ENCODE measurements at places on chromosomes 16 and 17. TPM values are rescaled to one million over a fixed set of nuclear protein-coding genes. Genes with fewer than 3 reads are reported as not detected.
A peak's percentile ranks its signal among the peaks of the same experiment; 100 is the strongest.

The ALOXE3 gene
- total RNA-seq, result 0.11 TPM

The VAT1L gene
- not detected for total RNA-seq

The CHAD gene
- total RNA-seq, result not detected

The CCL4 gene
- total RNA-seq, result 24.6 TPM

The KRTAP9-4 gene
- not detected for total RNA-seq

The KRTAP3-2 gene
- not detected for total RNA-seq

The CUEDC1 gene
- total RNA-seq, result not detected

DNA sequence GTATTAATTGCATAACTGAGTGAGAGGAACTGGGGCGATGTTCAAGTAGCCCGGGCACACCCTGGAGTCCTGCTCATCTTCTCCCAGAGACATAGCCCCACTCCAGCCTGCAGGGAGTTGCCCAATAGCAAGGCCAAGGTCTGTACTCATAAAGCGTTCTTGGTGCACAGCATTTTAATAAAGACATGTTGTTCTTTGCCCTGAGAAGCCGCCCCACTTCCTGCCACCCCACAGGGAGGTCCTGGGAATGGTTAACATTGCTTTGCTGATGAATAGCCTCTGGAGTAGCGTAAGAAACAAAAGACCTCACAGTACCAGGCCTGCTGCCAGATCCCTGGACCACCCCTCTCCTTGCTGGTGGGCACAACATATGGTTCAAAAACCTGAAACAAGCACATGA is 21.6 kb upstream of the CDH1 start:
- no peak for DNase-seq

DNA sequence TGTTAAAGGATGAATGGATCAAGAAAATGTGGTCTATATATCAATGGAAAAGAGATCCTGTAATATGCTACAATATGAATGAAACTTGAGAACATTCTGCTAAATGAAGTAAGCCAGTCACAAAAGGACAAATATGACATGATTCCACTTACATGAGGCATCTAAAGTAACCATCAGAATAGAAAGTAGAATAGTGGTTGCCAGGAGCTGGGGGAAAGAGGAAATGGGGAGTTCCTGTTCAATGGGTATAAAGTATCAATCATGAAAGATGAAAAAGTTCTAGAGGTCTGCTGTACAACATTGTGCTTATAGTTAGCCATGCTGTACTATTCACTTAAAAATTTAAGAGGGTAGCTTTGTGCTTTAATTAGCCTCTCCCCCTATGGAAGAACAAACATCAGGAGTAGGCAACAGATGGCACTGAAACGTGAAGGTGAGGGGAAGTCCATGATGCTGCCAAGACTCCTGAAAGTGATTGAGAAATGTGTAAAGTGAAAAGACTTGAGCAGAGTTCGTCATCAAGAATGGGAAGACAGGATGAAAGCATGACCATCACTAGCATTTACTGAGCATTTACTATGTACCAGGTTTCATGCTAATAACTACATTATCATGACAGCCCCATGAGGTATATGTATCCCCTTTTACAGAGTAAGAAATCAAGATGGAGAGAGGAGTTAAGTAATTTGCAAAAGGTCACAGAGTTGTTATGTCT is 167.2 kb downstream of the CYB561 start:
- no peak for DNase-seq

- DNase-seq, result no peak
Observed at GRCh38 chr16:22787466-22788192, 26.3 kb upstream of the HS3ST2 start.

DNA sequence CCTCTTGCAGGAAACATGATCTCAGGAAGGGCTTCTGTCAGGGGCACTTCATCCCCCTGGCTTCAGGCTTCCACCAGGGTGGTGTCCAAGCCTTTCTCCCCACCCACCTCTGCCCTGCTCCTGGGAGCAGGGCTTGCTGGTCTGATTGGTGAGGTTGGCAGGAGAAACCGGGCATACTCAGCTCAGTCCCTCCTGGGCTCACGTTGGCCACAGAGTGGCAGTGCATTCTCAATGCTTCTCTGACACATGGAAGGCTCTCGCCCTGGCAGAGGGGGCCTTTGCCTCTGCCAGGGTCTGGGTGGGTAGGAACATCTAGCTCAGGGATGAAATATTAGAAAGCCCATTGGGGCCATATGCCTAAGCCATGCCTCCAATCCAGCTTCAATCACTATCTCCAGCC is 142.8 kb downstream of the AXIN2 start:
- DNase-seq, result peak; percentile 11

DNA sequence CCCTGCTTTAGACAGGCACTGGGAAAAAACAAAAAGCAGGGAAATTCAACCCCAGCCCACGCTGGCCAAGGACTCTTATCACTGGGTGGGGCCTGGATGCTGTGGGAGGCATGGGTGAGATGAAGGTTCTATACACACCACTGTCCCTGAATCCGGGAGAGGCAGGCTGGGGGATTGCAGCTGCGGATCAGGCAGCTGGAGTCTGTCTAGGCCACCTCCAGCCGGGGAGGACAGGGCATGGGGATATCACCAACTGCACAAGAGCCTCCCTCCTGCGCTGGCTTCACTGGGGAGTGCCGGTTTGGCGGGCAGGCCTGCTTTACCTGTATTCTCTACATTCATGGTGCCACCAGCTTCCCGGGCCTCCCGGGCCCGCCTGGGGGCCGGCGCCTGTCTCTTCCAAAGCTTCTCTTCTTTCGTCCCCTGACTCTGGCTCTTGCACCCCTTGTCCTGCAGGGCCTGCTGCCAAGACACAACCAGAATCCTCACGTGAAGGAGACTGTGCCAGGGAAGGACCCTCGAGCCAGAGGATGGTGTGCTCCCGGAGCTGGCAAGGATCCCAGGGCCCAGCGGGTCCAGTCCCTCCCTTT is 13.9 kb downstream of the KIFC3 start:
- DNase-seq, result no peak

DNA sequence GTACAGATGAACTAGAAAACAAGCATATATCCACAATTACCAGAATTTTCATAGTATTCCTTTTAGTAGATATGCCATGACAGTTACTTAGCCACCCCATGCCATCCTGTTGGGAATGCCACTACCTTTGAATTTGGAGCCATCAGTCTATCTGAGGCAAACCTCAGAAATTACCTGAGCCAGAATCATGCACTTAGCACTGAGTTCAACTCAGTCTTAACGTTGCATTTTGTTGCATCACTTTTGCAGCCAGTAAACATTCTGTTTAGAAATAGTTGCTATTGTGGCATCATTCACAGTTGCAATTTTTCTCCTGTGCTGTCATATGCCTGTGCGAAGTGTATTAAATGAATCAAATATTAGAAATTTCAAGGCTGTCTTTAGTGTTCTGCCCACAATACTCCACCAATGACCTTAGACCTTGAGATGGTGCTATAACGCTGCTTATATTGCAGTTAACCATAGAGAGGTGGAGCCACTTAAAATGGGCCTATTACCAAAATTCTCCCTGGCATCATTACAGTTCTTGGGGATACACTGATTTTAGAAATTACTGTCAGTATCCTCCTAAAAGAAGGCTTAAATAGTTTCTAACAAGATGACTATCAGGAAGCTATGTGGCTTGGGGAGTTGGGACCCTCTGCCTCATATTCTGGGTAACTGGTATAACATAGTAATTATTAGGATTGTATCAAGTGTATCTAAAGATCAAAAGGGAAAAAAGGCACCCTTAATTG is 11.1 kb downstream of the PTRH2 start:
- DNase-seq, result no peak

DNA sequence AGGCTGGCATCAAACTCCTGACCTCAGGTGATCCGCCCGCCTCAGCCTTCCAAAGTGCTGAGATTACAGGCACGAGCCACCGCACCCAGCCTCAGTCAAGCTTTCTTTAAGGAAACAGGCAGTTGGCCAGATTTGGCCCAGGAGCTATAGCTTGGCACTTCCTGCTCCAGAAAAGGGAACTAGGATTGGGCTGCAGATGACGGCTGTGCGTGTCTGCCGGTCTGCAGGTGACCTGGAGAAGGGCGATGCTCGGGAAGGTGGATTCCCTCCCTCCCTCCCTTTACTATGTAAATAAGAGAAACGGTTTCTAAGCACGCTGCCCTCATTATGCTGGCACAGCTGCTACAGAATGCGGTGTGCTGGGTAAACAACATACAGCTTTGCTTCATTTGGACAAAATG is 215.9 kb downstream of the RPTOR start:
- DNase-seq, result no peak

DNA sequence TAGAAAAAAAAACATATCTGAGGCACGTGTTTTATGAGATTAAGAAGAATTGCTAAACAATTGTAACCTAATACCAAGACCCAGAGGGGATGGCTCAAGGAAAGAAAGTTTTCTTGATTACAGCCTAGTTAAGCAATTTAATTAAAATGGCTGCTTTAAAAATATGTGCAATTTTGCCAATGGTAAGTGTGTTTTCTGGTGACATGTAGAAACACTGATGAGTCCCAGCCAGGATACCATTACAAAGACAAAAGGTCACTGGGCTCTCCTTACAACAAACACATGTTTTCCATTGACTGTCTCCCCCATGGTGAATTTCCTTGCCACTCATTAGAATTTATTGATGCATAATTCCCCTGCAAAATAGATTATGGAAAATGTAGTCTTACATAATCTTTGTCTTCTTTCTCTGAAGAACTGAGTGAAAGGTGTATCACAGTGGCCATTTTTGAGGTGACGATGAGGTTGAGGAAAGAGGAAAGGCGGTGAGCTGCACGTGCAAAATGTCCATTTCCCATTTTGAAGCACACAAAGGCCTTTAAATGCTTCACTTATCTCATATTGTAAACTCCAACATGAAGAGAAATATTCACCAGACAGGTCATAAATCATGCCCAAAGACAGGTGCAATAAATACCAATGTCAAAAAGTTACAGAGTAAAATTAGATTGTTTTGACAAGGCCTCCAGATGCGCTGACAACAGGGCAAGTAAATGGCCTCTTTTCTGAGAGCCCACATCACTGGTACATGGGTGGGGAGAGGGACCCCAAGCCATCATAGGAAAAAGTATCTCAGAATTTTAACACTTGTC is 696.9 kb downstream of the KCNJ2 start:
- no peak for DNase-seq

DNA sequence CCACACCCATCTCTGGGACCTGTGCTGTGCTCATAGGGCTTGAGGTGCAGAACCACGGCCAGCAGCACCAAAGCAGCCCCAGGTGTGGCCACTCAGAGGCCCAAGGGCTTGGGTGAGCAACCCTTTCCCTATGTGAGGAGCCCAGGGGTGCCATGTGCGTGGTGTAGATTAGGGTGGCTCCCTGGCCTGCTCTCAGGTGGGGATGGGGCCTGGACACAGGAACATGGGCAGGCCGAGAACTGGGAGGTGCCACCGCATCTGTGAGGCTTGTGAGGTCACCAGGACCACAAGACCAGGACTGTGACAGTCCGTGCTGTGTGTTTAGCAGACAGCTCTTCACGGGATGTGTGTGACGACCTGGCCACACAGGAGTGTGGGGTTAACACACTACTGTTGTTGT is 103.5 kb upstream of the ZNF750 start:
- DNase-seq, result no peak

GRCh38 chr16:3089717-3090592 is 9.1 kb downstream of the ZSCAN10 start:
- no peak for DNase-seq

- peak; percentile 78 for DNase-seq
Observed at GRCh38 chr17:74736513-74737298, at the start of gene RAB37. Gene RAB37 (plus strand): TSS chr17:74737256. CDS start chr17:74737273, 17 bp downstream.

All from CD8-positive, alpha-beta T cell (primary cell).